Vagina (tissue), 2 donors: ENCODE measurements at places on chromosomes 7 and 10. TPM values are rescaled to one million over a fixed set of nuclear protein-coding genes. Genes with fewer than 3 reads are reported as not detected.

Gene EZH2
- 7.9 TPM for total RNA-seq

Gene FXYD4
- not detected for total RNA-seq

DNA sequence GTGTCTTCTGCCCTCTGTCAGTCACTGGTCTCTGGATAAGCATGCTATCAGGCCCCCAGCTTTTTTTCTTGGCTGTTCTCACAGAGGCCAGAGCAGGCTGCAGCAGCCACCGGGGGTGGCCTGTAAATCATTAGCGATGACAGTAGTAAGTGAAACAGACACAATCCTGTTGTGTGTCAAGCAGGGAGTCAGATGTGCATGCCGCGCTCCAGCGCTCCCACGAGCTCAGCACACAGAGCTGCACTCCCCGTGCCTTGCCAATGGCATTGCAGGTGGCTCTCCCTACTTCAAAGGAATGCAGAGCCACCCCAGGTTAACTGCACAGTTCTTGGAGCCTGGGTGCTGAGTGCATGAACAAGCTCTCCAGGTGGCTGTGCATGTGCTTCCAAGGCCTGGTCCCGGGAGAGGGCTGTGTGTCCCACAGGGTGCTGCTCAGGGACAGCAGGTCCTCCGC, 226.1 kb downstream of the GLRX3 start:
- no peaks in the 10 kb centered on the region for H3K27me3 ChIP-seq
- DNase-seq = no peak

Gene MALRD1
- total RNA-seq = 2.0 TPM

DNA sequence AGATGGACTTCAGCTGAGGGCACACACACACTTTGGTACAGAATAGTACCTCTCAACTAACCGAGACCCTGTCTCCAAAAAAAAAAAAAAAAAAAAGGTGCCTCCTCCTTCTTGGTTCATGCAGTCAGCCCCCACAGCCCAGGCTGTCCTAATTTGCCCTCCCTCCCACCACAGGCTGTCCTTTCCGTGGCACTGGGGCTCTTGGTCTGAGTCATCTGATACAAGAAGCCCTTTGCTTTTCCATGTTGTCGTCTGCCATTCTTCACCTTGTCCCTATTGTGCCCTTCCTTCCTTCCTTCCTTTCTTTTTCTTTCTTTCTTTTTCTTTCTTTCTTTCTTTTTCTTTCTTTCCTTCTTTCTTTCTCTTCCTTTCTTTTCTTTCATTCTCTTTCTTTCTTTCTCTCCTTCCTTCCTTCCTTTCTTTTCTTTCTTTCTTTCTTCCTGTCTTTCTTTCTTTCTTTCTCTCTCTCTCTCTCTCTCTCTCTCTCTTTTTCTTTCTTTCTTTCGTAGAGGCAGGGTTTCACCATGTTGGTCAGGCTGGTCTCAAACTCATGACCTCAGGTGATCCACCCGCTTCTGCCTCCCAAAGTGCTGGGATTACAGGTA, 96.0 kb upstream of the IKZF1 start:
- H3K27me3 ChIP-seq = no peaks in the 10 kb centered on the region
- DNase-seq = peak; percentile 69
- no peak overlapping the region for H3K4me3 ChIP-seq
- H3K27ac ChIP-seq = no peak overlapping the region
- no peaks in the 10 kb centered on the region for H3K36me3 ChIP-seq
